Glutamatergic neuron (in vitro differentiated cells): ENCODE measurements at places on chromosomes 2 and 18. TPM values are rescaled to one million over a fixed set of nuclear protein-coding genes. Genes with fewer than 3 reads are reported as not detected.

SERPINB12 gene
- total RNA-seq, result not detected

RAX gene
- total RNA-seq, result not detected

ABCG8 gene
- not detected for total RNA-seq

- no peak for DNase-seq
- peaks cover 3% of the 10 kb centered on the region for H3K27me3 ChIP-seq
- peaks cover 5% of the 10 kb centered on the region for H3K36me3 ChIP-seq
These were observed 394.8 kb upstream of the ATP5MC3 start for GRCh38 chr2:175576270-175576669.

DNA sequence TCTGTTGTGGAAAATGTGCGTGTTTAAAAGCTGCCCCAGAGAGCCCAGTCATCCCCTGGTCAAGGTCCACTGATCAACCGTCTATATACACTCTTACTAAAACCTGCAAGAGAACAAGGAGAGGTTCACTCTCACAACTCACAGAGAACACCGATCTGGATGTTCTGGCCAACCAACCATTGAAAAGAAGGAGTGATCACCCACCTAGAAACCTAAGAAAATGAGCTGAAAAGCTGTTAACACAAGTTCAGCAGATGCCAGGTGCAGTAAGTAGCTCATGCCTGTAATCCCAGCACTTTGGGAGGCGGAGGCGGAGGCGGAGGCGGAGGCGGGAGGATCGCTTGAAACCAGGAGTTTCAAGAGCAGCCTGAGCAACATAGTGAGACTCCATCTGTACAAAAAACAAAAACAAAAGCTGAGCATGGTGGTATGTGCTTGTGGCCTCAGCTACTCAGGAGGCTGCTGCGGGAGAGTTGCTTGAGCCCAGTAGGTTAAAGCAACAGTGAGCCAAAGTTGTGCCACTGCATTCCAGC, 14.5 kb downstream of the ATG16L1 start:
- no peak for DNase-seq
- H3K27me3 ChIP-seq, result peaks cover 4% of the 10 kb centered on the region
- H3K4me1 ChIP-seq, result no peaks in the 10 kb centered on the region
- no peak overlapping the region for H3K27ac ChIP-seq

DNA sequence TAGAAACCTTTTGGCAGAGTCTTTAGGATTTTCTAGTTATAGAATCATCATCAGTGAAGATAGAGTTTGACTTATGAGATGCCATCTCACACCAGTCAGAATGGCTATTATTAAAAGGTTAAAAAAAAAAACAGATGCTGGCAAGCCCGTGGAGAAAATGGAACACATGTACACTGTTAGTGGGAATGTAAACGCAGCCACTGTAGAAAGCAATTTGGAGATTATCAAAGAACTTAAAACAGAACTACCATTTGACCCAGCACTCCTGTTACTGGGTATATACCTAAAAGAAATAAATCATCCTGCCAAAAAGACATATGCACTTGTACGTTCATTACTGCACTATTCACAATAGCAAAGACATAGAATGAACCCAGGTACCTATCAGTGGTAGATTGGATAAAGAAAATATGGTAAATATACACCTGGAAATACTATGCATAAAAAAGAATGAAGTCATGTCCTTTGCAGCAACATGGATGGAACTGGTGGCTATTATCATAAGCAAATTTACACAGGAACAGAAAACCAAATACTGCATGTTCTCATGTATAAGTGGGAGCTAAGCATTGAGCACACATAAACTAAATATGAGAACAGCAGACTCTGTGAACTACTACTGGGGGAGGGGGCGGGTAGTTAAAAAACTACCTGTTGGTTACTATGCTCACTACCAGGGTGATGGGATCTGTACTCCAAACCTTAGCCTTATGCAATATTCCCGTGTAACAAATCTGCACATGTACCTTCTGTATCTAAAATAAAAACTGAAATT, 279.0 kb downstream of the KIAA1328 start:
- H3K4me1 ChIP-seq, result peaks cover 5% of the 10 kb centered on the region
- H3K27ac ChIP-seq, result no peak overlapping the region
- peaks cover 2% of the 10 kb centered on the region for H3K27me3 ChIP-seq
- H3K4me3 ChIP-seq, result no peak overlapping the region

- no peaks in the 10 kb centered on the region for H3K4me1 ChIP-seq
- H3K36me3 ChIP-seq, result peaks cover 21% of the 10 kb centered on the region
- no peak overlapping the region for H3K27ac ChIP-seq
- DNase-seq, result no peak
These were observed 290.0 kb downstream of the CYP26B1 start for GRCh38 chr2:71857636-71858035.

DNA sequence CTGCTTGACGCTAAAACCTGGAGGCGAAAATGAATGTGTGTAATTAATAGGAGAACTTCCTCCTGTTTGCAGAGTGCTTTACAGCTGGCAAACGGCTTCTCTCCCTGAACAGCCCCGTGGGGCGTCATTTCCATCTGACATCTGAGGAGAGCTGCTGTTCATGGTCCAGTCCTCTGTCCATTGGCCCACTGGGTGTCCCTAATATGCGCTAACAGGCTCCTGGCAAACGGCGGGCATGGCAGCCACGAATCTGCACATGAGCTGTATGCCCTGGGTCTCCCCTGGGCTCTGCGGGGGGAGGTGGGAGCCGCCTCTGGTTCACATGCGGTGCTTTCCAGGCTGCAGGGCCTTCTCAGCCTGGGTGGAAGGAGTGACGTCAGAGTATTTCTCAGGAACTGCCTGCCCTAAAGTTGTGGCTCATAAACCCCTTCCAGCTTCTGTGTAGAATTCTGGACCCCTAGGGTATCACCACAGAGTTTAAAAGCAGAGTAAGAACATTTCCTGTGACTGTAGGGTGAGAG, 73.2 kb downstream of the LRRFIP1 start:
- H3K27me3 ChIP-seq, result peaks cover 5% of the 10 kb centered on the region
- peak; percentile 71 for DNase-seq
- H3K36me3 ChIP-seq, result no peaks in the 10 kb centered on the region
- peaks cover 68% of the 10 kb centered on the region for H3K4me1 ChIP-seq

GRCh38 chr18:78480262-78481054, 499.2 kb upstream of the SALL3 start:
- peaks cover 2% of the 10 kb centered on the region for H3K27me3 ChIP-seq
- no peak overlapping the region for H3K4me3 ChIP-seq
- no peak for DNase-seq
- no peaks in the 10 kb centered on the region for H3K36me3 ChIP-seq
- H3K27ac ChIP-seq, result no peak overlapping the region
- no peaks in the 10 kb centered on the region for H3K4me1 ChIP-seq

- DNase-seq, result no peak
- H3K27me3 ChIP-seq, result peaks cover 2% of the 10 kb centered on the region
- H3K36me3 ChIP-seq, result no peaks in the 10 kb centered on the region
These were observed 68.6 kb downstream of the NYAP2 start for GRCh38 chr2:225468131-225468530.

DNA sequence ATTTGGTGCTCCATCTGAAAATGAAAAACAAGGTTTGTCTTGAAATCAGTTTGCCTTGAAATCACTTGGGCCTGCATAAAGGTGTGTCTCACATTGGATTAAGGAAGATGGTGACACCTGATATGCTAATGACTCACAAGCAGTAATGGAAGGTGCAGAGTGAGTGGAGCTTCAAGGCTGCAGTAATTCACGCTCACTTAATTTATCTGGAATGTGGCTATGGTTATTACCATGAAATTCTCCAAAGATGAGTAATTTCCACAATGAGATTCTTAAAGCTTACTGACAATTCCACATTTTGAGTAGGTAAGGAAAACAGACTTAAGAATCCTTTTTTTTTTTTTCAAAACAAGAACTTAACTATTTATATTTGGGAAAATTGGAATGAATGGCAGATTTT, 156.8 kb downstream of the PAX3 start:
- no peak for DNase-seq
- no peaks in the 10 kb centered on the region for H3K4me1 ChIP-seq
- H3K27me3 ChIP-seq, result peaks cover 2% of the 10 kb centered on the region
- peaks cover 12% of the 10 kb centered on the region for H3K36me3 ChIP-seq

DNA sequence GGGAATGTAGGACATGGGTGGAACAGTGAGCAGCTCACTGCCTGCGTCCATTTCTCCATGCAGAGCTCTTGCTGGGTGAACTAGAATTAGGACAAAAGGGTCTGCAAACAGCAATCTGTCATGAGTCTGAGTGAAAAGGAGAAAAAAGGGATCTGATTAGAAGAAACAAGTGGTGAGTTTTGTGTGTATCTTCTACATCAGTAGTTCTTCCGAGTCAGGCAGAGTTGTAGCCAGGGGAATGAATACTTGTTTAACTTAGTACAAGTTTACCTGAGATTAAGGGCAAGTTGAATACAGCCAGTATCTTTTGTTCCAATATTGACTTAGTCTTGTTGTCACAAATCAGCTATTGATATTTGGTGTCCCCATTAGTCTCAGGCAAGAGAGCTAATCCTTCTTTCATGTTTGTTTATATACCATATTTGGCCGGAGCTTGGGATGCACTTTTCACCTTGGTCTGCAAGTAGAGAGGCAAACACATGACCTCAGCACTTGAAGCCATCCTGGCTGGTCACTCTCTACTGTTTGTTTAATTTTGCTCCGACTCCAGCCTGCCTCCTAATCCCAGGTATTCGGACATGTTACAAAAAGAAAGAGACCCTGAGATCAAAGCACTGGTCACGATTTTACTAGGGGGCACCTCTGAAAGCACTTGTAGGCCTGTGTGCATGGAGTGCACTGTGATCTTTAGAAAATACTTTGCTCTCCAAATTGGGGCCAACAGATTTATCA, 211.0 kb upstream of the NT5C1B start:
- no peak overlapping the region for H3K4me3 ChIP-seq
- no peaks in the 10 kb centered on the region for H3K27me3 ChIP-seq
- H3K4me1 ChIP-seq, result no peaks in the 10 kb centered on the region
- no peak overlapping the region for H3K27ac ChIP-seq
- no peak for DNase-seq

DNA sequence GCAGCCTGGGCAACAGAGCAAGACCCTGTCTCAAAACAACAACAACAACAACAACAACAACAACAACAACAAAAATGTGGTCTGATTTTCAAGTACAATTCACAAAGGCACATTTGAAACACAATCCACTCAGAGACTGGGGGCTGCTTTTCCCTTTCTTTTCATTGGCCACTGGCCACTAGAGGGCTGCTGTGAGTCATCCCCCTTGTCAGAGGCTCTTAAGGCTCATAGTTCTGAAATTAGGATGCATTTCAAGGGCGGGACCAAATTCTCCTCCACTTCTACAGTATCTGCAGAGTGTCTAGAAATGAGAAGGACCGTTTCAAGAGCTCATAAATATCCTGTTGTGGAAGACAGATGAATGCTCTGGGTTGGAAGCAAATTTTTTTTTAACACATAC, 285.4 kb downstream of the NRXN1 start:
- no peak overlapping the region for H3K4me3 ChIP-seq
- DNase-seq, result peak; percentile 60
- no peak overlapping the region for H3K27ac ChIP-seq
- no peaks in the 10 kb centered on the region for H3K27me3 ChIP-seq
- H3K36me3 ChIP-seq, result no peaks in the 10 kb centered on the region

DNA sequence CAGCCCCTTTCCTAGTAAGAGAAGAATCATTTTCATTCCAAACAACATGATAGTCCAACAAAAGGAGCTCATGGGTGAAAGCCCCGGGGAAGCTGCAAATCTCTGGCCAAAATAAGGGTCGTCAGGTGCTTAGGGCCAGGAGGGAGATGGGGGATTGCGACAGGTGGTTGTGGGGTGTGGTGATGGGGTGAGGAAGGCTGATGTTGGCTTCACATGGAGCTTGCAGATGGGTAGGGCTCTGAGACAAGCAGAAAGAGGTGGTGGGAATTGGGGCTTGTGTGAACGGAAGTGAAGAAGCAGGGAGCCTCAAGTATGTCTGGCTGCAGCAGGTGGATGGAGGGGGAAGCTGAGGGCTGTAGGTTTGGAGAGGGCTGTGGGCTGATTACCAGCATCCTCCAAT, 126.1 kb downstream of the CLIP4 start:
- peaks cover 26% of the 10 kb centered on the region for H3K27me3 ChIP-seq
- DNase-seq, result no peak
- H3K27ac ChIP-seq, result no peak overlapping the region
- H3K4me3 ChIP-seq, result no peak overlapping the region

GRCh38 chr2:223532161-223532560, 70.0 kb downstream of the SCG2 start:
- peaks cover 4% of the 10 kb centered on the region for H3K27me3 ChIP-seq
- H3K4me1 ChIP-seq, result peaks cover 2% of the 10 kb centered on the region
- peaks cover 5% of the 10 kb centered on the region for H3K36me3 ChIP-seq
- no peak for DNase-seq
- no peak overlapping the region for H3K4me3 ChIP-seq
- H3K27ac ChIP-seq, result no peak overlapping the region
